ENCODE measurements at places on chromosomes 1 and 21.

DNA sequence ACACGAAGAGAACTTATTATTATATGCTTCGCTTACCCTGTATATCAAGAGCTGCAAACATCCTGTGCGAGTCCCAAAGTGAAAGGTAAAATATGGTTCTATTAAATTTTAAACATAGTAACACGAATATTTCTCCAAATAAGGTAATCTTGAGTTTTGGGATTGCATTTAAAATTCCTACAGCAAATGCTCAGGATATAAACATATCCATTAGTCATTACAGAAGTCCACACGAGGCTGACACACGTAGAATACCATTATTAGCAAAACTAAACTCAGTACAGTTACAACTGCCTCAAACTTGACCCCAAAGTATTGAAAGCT is 282 bp upstream of the LYPLAL1 start:
- no peak for DNase-seq

- DNase-seq: no peak
These were observed 94.3 kb upstream of the EDN2 start for GRCh38 chr1:41578712-41579335.

DNA sequence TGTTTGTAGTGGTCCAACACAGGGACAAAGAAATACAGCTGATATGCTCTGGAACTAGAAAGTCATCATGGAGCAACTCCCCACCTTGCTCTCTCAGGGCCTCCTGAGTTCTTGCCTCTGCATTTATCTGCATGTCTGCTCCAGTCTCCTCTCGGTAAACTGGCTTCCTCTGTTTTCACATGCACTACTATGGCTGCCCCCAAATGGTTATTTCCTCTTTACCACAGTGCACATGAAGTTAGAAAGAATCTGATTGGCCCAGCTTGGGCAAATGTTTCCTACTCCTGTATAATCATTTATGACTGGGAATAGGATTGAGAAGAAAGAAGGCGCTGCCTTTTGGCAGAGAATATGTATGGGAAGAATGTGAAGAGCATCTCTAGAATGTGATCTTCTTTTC is 16.5 kb upstream of the PSMB2 start:
- no peak for DNase-seq

- DNase-seq: no peak
These were observed 2.0 kb upstream of the UBE2G2 start for GRCh38 chr21:44803651-44804050.

GRCh38 chr1:46342677-46343350 is 2.2 kb downstream of the NSUN4 start:
- DNase-seq: no peak

DNA sequence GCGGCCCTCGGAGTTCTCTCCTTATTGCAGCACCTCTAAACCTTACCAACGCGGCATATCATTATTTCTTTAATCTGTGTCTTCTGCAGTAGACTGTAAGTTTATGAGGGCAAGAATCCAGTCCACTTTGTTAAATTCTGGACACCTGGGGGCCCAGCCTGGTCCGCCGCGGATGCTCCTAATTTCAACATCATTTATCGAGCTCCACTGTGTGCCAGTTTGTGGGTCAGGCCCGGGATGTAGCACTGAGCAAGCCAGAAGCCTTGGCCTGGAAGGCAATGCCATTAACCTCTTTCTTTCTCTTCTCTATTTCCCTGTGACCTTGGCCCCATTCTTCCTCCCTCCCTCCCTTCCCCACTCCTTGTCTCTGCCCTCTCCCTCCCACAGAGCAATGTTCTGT is 70.6 kb upstream of the CACNA1E start:
- no peak for DNase-seq

DNA sequence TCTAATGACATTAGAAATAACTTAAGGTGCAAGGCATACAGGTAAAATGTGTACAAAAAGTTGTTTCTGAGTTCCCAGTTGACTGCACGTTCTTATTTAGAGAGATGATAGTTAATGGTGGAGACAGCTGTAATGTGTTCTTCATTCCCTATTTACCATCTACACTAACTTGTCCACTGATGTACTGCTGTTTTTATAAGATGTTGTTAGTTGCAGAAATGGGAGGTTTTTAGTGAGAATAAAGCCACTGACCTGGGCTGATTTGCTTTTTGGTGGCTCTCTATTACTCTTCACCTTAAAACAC is 122.9 kb upstream of the LYPLAL1 start:
- DNase-seq: no peak

DNA sequence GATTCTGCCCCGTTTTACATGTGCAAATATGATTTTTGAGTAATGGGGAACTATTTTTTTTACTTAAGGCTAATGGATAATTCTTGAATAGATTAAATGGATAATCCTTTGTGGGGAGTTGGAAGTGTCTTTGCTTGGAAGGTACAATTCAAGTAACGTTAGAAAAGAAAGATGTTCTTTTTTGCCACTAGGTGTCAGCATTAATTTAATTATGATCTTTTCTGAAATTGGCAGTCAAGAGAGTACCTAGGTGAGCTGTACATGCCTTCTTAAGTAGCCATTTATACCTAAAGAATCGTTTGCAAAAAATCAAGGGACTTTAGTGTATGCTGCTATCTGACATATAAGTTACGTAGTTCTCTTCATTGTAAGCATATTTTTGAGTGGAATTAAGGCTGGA is 2.2 kb downstream of the FBXO28 start:
- no peak for DNase-seq

GRCh38 chr21:38824124-38824822 is 18.5 kb downstream of the ETS2 start:
- no peak for DNase-seq

- DNase-seq: no peak
These were observed 2.5 kb downstream of the FRRS1 start for GRCh38 chr1:99763956-99764355.

- DNase-seq: no peak
These were observed 27.7 kb downstream of the TRABD2B start for GRCh38 chr1:47969478-47969877.

GRCh38 chr1:2584686-2585317 is 1.8 kb upstream of the PRXL2B start:
- DNase-seq: no peak

- no peak for DNase-seq
These were observed 59.6 kb downstream of the SDCCAG8 start for GRCh38 chr1:243315455-243315854.

DNA sequence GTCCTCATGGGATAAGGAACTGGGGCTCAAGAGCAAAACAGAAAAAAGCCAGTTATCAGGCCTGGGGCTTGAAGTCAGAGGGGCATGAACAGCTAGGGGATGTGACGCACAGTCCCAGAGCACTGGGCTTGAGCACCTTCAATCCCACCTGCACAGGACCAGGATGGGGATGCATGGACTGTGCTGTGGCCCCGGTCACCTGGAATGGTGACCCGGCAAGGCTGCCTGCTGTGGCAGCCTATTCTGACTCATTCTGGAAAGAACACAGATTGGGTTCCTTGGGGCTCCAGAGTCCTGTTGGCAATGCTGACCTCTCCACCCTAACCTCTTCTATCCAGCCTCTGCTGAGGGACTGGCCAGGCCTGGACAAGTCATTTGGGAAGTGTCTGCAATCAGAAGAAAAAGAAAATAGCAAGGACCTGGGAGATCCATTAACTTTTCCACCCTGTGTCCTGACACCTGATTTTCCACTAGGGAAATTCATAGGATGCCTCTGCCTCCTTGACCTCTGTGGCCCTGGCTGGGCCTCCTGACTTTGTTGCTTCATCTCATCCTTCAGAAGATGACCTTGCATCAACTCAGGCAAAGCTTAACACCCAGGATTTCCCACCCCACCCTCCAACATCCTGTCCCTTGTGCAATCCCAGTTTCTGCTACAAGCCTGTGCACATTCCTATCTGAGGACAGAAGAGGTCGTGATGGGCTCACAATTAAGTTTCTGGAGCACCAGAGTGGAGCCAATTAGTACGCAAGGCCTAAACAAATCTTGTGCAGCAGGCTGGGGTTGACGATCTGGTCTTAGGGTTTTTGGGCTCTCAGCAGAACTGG is 17.9 kb upstream of the FMOD start:
- DNase-seq: no peak

DNA sequence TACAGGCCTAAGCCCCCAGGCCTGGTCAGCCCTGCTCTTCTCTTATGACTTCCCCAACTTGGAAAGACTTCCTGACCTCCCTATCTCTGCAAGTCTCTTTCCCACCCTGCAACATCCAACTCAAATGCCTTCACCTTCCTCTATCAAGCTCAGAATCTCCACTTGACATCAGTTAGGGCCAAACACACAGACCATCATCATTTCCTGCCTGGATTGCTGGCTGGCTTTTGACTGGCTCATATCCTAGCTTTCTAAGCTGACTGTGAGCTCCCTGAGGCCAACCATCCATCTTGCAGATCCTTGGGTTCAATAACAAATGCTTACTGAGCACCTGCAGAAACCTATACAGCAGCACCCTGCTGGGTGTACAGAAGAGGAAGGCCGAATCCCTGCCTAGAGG is 137.3 kb upstream of the EDN2 start:
- no peak for DNase-seq

GRCh38 chr1:202811296-202812175 is 782 bp downstream of the PCAT6 start:
- no peak for DNase-seq

DNA sequence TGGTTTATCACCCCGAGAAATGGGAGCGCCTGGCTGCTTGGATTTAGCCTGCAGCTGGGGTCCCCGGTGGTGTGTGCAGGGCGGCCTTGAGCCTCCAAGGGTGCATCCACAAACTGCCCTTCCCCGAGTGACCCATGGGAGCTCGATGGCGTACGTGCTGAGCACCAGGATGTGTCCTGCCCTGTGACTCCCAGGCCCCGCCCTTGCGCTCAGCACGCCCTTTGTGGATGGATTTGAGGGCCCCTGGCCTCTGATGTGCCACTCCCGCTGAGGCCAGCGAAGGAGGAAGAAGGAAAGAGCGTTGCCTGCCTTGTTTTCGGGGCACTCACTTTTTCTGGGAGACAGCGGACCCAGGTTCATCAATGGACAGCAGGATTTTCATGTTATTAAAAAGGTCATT is 1.7 kb upstream of the TFF3 start:
- no peak for DNase-seq

DNA sequence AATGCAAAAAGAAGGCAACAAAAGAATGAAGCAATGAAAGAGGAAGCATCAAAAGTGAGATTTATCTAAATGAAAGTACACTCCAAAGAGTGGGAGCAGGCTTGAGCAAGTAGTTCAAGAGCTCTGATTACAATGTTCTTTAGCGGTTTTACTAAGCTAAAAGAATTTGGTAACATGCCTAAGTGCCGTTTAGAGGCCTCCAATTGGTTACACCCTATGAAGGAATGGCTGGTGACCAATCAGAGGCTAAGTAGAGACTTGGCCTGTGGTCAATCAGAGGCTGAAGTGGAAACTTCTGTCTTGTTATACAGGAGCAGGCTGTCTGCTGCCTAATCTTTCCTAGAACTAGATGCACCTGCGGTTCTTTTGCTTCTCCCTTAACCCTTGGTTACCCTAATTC is 59.1 kb downstream of the PTGFR start:
- no peak for DNase-seq

GRCh38 chr21:45312296-45312695 is 24.6 kb upstream of the POFUT2 start:
- no peak for DNase-seq

DNA sequence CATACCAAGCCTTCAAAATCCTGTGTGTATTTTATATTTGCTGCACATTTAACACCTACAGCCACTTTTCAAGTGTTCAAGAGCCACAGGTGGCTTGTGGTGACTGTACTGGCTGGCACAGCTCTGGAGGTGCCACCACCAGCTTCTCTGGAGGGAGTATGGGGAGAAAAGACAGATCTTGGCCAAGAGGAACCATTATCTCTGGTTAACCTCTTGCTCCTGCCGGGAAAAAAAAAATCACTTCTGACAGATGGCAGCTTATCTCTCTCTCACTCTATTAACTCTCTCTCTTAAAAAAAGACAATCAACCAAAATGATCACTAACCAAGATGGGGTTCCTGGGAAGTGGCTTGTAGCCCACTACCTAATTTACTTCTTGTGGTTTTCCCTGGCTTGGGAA is 1.2 kb upstream of the RIIAD1 start:
- DNase-seq: no peak

DNA sequence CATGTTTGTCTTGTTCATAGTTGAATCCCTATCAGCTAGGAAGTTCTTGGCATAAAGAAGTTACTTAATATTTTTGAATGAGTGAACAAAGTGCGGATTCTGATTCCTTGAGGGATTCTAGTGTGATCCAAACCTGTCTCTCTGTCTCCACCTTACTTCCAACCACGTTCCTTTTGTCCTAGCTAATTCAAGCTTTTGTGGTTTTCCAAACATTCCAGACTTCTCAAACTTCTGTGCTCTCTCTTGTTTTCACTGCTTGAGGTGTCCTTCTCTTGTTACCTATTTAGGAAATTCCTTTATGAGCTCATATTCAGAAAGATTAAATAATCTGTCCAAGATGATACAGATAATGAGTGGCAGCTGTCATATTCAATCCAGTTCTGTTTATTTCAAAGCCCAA is 353.2 kb downstream of the PTBP2 start:
- no peak for DNase-seq

DNA sequence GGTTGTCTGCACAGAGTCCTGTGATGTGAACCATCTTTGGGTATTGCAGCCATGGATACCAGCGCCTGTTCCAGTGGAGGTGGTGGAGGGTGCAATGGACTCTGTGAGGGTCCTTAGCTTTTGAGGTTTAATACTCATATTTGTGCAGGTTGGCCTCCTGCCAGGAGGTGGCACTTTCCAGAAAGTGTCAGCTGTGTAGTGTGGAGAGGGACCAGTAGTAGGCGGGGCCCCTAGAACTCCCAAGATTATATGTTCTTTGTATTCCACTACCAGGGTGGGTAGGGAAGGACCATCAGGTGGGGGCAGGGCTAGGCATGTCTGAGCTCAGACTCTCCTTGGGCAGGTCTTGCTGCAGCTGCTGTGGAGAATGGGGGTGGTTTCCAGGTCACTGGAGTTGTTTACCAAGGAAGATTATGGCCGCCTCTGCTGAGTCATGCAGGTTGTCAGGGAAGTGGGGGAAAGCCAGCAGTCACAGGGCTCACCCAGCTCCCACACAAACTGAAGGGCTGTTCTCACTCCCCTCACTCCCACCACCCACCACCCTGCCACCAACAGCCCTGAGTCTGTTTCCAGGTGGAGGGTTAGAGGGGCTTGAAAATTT is 31.2 kb upstream of the ZNF678 start:
- DNase-seq: no peak

DNA sequence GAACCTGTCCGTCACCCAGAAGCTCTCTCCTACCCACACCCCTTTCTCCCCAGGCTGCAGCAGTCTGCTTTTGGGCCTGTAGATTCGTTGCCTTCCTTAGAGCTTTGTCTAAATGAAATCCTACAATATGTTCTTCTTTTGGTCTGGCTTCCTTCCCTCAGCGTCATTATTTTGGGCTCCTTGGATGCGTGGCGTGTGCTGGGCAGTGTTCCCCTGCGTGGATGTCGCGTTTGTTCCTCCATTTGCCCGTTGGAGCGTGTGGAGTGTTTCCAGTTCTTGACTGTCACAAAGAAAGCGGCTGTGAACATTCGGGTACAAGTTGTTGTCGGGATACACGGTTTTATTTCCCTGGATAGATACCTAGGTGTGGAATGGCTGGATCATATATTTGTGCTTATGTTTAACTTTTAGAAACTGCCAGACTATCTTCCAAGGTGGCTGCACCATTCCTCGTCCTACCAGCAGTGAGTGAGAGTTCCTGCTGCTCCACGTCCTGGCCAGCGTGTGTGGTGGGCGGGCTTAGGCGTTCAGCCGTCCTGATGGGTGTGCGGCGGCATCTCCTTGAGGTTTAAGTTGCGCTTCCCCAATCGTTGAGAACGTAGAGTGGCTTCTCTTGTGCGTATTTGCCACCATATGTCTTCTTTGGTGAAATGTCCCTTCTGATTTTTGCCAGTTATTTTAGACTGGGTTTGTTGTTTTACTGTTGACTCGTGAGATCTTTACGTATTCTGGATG is 31.7 kb downstream of the SKI start:
- no peak for DNase-seq

Measured in central memory CD8-positive, alpha-beta T cell (primary cell).